ENCODE measurements at places on chromosomes 5 and 9. TPM values are rescaled to one million over a fixed set of nuclear protein-coding genes. Genes with fewer than 3 reads are reported as not detected.
A peak's percentile ranks its signal among the peaks of the same experiment; 100 is the strongest.

- no peak for DNase-seq
These were observed 384.6 kb upstream of the KLF4 start for GRCh38 chr9:107874137-107874536.

DNA sequence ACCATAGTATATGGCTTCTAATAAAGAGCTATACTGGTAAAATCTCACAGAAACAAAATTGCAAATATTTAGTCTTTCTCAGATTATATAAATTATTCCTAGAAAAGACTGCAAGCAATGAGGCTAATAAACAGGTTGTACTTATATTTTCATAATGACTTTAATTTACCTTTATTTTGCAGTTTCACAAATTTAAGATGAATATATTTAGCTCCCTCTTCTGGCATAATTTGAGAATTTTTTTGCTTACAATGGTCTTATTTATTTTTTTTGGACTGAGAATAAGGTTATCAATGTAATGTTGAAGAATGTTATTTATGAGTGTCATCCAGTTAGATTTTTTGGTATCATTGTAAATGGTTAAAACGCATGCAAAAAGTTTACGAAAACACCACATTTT, 56.7 kb downstream of the PIK3R1 start:
- peak; percentile 43 for DNase-seq

- no peak for DNase-seq
These were observed 18.0 kb downstream of the PRKAA1 start for GRCh38 chr5:40780199-40780598.

The IFNB1 gene
- not detected for polyA plus RNA-seq

GRCh38 chr5:173143567-173143966, 764 bp upstream of the BNIP1 start:
- no peak for DNase-seq

The NUTM2G gene
- not detected for polyA plus RNA-seq

GRCh38 chr9:132892400-132892799, 13.7 kb downstream of the SPACA9 start:
- DNase-seq, result no peak

DNA sequence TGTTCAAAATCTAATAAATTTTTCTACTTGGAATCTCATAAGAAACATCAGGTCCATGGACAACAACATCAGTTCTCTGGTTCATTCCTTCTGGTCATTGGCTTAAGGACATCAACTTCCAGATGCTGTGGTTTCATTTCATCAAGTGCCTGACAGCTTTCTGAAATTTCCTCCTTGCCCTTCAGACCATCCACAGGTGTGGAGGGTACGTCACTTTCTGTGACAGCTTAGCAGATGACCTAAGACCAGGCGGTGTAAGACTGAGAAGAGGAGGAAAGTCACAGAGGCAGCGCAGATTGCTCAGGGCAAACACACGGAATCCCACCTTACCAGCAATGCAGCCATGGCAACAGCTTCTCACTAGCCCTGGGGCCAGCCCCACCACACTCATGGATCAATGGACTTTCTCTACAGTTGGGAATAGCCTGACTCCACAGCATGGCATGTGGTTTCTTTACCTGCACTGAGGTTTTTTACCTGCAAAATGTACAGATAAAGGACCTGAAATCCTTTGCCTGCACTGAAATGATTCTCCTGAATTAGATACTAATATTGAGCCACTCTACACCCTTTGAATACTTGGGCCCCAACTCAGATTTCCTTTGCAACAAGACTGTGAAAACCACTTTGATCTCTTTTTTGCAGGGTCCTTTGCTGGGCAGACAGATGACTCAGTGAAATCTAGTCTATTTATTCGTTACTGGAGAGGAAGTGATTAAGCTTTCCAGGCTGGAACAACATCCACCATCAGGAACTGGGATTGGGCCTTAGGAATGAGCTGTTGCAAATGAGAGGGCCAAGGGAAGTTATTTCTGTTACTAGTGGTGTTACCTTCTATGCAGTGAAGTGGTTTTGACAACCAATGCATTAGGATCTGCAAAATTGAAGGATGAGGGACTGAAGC, 26.9 kb downstream of the TICAM2 start:
- DNase-seq, result peak; percentile 57

GRCh38 chr9:14158916-14159315, 155.0 kb downstream of the NFIB start:
- DNase-seq, result peak; percentile 60

The PCDHB16 gene
- 0.54 TPM for polyA plus RNA-seq

- DNase-seq, result peak; percentile 54
These were observed at the start of gene RASGRF2 for GRCh38 chr5:80959768-80960442. Gene RASGRF2, plus strand, starts transcription at chr5:80960363. Its CDS starts 376 bp downstream, at chr5:80960739.

- DNase-seq, result peak; percentile 6
These were observed 253.3 kb downstream of the EDIL3 start for GRCh38 chr5:84131372-84131771.

DNA sequence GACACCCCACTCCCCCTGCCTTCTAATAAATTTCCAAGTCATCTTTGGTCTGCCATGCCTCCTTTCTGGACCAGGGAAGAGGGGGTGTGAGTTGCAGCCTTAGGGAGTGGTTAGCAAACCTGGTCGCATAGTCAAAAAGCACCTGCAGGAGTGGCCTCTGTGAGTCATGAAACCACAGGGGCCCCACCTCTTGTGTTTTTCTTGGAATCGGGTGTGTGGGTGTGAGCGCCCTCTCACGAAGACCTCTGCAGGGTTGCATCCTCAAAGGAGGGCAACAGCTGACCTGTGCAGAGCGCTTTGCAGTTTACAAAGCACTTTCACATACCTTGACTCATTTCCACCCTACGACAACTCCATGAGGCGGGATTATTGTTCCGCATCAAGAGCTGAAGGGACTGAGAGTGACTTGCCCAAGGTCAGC, 36.8 kb upstream of the TEX48 start:
- DNase-seq, result peak; percentile 63

The FOXI1 gene
- polyA plus RNA-seq, result not detected

DNA sequence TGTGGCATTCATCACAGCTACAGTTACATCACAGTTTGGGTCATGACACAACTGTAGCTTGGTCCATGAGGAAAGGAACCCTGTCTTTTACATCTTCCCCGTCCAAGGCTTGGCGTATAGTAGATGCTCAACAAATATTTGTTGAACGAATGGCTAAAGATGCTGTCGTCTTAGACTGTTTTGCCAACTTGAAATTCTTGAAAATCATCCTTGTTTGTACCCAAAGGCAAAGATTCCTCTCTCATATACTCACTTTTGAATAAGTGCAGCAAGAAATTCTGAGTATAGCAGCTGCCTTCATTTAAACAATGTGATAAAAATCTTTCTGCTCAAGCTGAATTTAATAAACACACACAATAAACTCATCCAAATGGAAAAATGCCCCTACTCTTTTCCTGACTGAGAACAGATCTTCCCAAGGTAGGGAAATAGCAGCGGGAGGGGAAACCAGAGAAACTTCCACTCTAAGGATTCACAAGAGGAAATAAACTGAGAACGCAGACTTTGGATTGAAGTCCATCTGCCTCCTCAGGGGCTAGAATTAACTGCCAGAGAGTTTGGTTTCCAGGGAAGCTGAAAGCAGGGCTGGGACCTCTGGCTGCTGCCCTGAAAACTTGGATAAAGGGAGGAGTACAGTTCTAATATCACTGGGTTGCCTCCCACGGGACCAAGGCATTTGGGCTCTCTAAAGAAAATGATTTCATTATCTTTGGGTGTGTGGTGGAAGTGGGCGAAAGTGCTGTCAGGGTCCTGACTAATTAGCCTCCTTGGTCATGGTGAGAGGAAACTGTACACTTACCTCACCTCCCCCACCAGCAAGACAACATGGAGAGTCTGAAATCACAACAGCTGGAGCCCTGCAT, 99.1 kb downstream of the DPYSL3 start:
- DNase-seq, result no peak

DNA sequence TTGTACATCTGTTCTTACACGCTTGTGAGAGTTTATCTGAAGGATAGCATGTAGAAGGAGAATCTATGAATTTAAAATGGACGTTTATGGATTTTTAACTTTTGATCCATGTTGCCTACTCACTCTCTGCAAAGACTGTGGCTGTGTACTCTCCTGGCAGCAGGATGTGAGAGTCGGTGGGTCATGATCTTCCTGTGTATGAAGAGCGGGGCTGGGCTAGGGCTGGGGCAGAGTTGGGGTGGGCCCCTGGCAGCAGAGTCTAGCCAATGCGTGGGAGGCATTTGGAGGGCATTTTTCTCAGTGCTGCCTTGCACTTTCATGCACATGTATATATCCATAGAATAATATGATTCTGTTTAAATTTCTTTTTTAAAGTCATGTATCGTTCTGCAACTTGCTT, 24.0 kb upstream of the DAB2IP start:
- no peak for DNase-seq

GRCh38 chr9:79395228-79395627, 176.5 kb upstream of the TLE4 start:
- no peak for DNase-seq

DNA sequence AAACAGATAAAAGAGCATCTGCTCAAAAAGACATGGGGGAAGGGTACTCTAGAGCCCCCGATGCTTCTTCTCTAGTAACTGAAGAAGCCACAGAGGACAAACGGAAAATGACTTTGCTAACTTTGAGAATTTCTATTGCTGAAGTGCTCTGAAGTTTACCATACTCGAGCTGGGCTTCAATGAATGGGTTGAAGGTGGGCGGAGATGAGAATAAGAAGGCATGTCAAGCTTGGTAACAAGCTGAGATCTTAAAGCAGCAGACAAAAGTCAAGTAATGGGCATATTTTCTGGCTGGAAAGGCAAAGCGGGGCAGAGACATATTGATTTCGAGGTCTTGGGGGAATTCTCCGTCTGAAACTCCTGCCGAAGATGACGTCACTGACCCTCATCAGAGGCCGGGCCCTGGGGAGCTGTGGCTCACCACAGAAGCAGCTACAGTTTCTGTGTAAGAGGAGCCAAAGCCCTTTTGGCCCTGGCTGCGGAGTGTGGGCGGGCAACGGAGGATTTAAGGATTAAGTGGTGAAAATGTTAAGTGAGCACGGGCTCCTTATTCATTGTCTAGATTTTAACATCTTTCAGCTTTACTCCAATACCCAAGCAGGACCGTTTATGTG, 115.8 kb upstream of the SLIT3 start:
- DNase-seq, result peak; percentile 66

DNA sequence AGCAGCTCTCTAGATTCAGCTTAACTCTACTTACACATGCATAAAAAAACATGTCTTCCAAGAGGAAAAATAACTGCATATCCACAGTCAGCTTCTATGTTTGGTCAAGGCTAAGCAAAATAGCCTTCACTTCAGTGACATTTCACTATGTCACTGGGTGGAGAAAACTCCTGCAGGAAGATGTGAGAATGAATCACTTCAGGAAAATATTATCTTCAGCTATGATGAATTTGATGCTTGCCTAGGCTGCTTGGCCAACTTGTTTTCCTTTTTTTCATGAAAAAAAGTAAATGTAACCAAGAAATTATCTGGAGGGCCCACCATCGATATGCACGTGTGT, 143.0 kb upstream of the ZNF608 start:
- no peak for DNase-seq

GRCh38 chr9:30507166-30507565, 1877.3 kb upstream of the ACO1 start:
- DNase-seq, result no peak

DNA sequence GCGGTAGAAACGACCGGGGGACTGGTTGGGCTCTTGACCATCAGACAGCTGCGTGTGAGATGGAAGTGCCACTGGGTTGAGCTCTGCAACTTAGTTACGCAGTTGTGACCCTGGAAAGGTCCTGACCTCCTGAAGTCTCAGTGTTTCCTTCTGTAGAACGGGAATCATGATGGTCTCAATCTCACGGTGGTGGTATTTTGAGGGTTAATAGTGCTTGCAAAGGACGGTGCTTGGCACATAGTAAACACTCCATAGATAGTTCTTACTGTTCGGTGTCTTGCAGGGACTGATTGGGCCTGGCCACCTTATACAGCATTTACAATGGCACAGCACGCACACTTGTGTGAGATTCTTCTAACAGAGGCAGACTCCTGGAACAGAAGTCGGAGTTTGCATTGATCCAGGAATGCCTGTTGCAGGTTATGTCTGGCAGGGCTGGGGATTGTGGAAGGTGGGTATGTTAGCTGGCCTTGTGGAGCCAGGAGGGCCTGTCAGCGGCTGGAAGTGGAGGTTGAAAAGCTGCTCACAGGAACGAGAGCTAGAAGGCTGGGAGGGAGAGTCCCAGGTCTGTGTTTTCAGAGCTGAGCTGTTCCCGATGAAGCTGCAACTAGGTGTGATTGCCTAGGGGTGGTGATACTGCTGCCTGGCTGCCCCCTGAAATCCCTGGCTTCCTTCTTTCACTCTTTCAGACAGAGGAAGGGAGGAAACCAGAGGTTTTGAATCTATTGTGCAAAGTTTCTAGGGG, 962 bp upstream of the TXN start:
- DNase-seq, result no peak

DNA sequence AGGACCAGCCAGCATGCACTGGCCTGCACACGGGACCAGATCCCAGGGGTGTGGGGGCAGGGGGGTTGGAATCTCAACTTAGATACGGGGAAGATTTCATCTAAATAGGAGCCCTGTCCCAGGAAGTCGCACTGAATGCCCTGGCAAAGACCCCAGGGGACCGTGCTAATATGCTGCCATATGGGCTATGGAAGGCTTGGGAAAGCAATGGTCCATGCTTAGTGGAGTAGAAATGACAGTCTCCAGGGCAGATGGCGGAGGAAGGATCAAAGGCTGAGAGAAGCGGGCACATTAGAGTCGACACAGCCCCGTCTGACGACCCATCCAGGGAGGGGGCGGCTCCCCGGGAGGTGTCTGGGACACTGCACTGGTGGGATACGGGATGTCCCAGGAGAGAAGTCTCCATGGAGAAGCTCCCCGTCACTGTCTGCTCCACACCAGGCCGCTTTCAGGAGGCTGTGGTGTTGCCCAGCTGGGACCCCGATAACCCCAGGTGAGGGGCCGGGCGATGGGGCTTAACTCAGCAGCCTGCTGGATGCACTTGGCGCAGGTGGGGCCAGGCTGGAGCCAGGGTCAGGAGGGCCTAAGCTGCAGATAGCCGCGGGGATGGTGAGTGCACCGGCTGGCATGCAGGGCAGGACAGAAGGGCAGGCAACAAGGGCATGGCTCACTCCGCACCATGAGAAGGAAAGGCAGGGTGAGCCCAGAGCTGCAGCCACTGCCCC, 377.7 kb upstream of the IRX1 start:
- DNase-seq, result no peak

DNA sequence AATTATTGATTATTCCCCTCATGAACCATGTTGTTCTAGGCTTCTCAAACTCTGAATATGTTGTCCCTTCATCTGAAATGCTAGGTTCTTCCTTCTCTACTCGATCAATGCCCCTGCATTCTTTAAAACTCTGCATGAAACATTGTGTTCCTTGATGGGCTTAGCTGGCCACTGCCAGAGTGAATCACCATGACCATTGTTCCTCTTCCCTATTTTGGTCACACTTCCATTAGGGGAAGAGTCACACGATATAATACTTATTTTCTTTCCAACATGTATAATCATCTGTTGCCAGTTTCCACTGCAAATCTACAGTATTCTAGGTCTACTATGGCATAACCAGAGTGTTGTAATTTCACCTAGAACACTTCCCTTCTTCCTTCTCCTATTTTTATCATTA, 247.9 kb downstream of the TRPM3 start:
- DNase-seq, result no peak

GRCh38 chr9:38026021-38026809, 42.8 kb downstream of the SHB start:
- DNase-seq, result peak; percentile 98

GRCh38 chr5:118095115-118095514, 893.2 kb downstream of the DTWD2 start:
- no peak for DNase-seq

- peak; percentile 77 for DNase-seq
These were observed 408.3 kb downstream of the DMRT2 start for GRCh38 chr9:1458503-1458902.
